Left renal pelvis (tissue), 4 donors: ENCODE measurements at places on chromosomes 2 and 18. TPM values are rescaled to one million over a fixed set of nuclear protein-coding genes. Genes with fewer than 3 reads are reported as not detected.

GRCh38 chr2:138219961-138220360 lies 255.7 kb downstream of the HNMT start:
- DNase-seq: no peak

- no peak for DNase-seq
These were observed 48.7 kb upstream of the CD226 start for GRCh38 chr18:69996417-69996816.

DNA sequence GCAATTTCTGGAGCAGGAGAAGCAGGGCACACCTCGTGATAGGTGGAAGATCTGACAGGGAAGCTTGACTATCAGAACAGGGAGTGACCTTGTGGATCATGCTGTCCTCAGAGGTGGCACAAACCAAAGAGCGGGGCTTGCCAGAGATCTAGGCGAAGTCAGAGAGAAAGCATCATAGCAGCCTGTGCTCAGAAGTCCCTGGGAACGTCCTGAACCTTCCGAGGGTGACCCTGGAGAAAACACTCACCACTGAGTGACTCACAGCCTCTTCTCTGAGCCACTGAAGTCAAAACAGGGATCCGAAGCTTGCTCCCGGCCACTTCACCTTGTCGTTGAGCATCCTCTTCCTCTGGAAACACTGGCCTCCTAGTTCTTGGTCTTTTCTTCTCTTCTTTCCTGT lies 56.7 kb downstream of the IL1R2 start:
- DNase-seq: no peak

- DNase-seq: no peak
These were observed 115.3 kb upstream of the FZD5 start for GRCh38 chr2:207885010-207885409.

- no peak for DNase-seq
These were observed 159.2 kb upstream of the SCN7A start for GRCh38 chr2:166653185-166653813.

GRCh38 chr2:19078709-19079108 lies 279.7 kb downstream of the OSR1 start:
- DNase-seq: no peak

DNA sequence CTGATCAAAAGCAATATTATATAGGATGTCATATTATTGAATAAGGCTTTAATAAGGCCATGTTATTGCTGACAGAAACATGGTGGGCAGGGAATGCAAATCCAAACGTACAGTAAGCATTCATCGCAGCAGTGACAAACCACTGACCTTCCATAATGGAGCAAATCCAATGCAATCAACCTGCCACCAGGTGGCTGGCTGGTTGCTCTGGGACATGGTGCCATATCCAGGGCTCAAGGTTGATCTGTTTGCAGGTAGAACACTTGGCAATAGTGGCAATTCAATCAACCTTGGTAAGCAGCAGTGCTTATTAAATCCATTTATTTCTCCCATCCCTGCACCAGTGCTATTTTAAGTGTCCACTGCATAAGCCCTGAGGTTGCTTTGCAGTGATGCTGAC lies 75.4 kb downstream of the CERKL start:
- no peak for DNase-seq

DNA sequence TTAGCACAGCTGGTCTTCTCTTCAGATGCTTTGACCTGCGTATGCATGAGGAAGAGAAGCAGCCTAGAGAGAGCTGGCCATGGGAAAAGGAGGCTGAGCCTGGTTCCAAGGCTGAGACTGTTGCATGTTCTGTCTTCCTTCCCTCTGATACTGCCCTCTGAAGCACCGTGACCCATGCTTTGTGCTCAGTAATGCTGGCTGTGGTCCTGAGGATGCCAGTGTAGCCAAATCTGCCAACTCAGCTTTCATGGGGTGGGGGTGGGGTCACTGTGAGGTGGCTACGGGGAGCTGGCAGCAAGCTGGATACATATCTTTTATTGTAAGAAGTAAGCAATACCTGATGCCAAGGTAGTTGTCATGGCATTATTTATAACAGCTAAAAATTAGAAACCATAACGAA lies 41.5 kb downstream of the EPAS1 start:
- DNase-seq: no peak

Gene CYP26B1
- 17.5 TPM for polyA plus RNA-seq

Gene NXPH2
- 5.6 TPM for polyA plus RNA-seq

Gene BMPR2
- polyA plus RNA-seq: 48.0 TPM

Gene EML6
- polyA plus RNA-seq: 15.9 TPM

Gene PTPRN
- polyA plus RNA-seq: 0.53 TPM

Gene DAW1
- 0.54 TPM for polyA plus RNA-seq

Gene PLEK
- 6.4 TPM for polyA plus RNA-seq

Gene ZNF521
- polyA plus RNA-seq: 44.1 TPM
